Adrenal gland (tissue), 19 donors: ENCODE measurements at places on chromosomes 5 and 9. TPM values are rescaled to one million over a fixed set of nuclear protein-coding genes. Genes with fewer than 3 reads are reported as not detected.

CARD9 gene
- 5.0 TPM for total RNA-seq

ADAMTS19 gene
- total RNA-seq: 1.1 TPM

TAS2R1 gene
- total RNA-seq: not detected

HTR1A gene
- total RNA-seq: not detected

PRSS3 gene
- total RNA-seq: not detected

DDX41 gene
- total RNA-seq: 71.4 TPM

PCDHB15 gene
- 3.2 TPM for total RNA-seq

C7 gene
- 1,362 TPM for total RNA-seq

CAAP1 gene
- 54.3 TPM for total RNA-seq

CDH9 gene
- total RNA-seq: not detected

PHF24 gene
- 0.68 TPM for total RNA-seq

CARTPT gene
- 0.60 TPM for total RNA-seq

GLDC gene
- total RNA-seq: 0.95 TPM

CD14 gene
- 9.8 TPM for total RNA-seq

KIF12 gene
- total RNA-seq: not detected

FAM219A gene
- 13.4 TPM for total RNA-seq

ZCCHC9 gene
- total RNA-seq: 17.6 TPM

TRPM6 gene
- 0.03 TPM for total RNA-seq

SNCB gene
- total RNA-seq: not detected

DBH gene
- not detected for total RNA-seq

TAF1L gene
- not detected for total RNA-seq

SPATA9 gene
- not detected for total RNA-seq

LTC4S gene
- total RNA-seq: 20.9 TPM

MSX2 gene
- 1.3 TPM for total RNA-seq

PAPPA gene
- total RNA-seq: 9.4 TPM

CAST gene
- 103 TPM for total RNA-seq

PCDHB2 gene
- 2.1 TPM for total RNA-seq

C5orf52 gene
- not detected for total RNA-seq

PTTG1 gene
- 5.6 TPM for total RNA-seq

HRH2 gene
- 5.4 TPM for total RNA-seq

LRRC19 gene
- total RNA-seq: not detected

C9orf85 gene
- total RNA-seq: 8.1 TPM

HABP4 gene
- 17.4 TPM for total RNA-seq

RALGDS gene
- total RNA-seq: 78.9 TPM

CCIN gene
- 1.9 TPM for total RNA-seq

FOXD4L5 gene
- 0.11 TPM for total RNA-seq

PRR16 gene
- total RNA-seq: 0.17 TPM

SNCAIP gene
- total RNA-seq: 2.1 TPM

IFNB1 gene
- not detected for total RNA-seq

PRR7 gene
- total RNA-seq: 7.7 TPM

TMEM252 gene
- total RNA-seq: not detected

CCDC180 gene
- 7.3 TPM for total RNA-seq

LEAP2 gene
- 1.5 TPM for total RNA-seq

FAM221B gene
- not detected for total RNA-seq

GPRIN1 gene
- total RNA-seq: 3.8 TPM

CDX1 gene
- total RNA-seq: 0.32 TPM

LCN9 gene
- not detected for total RNA-seq

WNT8A gene
- total RNA-seq: not detected

RAD23B gene
- 122 TPM for total RNA-seq

TMEM174 gene
- not detected for total RNA-seq
